Astrocyte (in vitro differentiated cells and primary cell): ENCODE measurements at places on chromosomes 12 and 14. TPM values are rescaled to one million over a fixed set of nuclear protein-coding genes. Genes with fewer than 3 reads are reported as not detected.

The IAPP gene
- not detected in 2 replicates for total RNA-seq

- peak; percentile 3 for DNase-seq
Measured at GRCh38 chr14:90332271-90332584, 487 bp upstream of the NRDE2 start.

GRCh38 chr14:61526405-61527312, 168.7 kb upstream of the HIF1A start:
- DNase-seq, result no peak

DNA sequence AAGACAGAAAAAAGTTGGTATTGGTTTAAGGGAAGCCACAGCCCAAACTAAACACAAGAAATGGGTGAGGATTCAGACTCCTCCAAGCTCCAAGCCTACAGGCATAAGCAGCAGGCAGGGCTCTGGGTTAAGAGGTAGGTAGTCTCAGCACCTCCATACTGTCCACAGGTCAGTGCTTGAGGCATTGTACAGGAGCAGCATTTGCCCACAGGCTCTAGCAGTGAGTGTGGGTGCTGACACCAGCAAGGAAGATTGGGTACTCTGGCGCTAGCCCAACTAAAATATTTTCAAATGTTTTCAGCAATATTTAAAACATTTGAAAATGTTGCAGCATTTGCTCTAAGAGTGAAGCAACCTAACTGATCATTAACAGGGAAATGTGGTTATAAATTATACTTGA, 33.1 kb downstream of the FERMT2 start:
- no peak for DNase-seq

DNA sequence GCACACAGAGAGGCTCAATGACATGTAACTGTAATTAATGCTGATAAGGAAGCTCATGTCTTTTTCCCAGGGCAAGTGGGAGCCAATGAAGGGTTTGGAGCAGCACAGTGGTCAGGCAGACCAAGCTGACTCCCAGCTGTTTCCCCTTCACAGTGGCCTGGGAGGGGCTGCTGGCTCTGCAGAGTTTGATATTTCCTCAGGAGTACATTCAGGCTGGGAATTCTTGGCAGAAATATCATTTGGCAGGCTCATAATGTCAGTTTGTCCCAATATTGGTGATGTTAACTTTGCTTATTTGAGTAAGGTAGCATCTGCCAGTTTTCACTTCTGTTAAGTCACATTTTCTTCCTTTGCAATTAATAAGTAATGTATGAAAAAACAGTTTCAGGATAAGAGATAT, 247.0 kb downstream of the EMP1 start:
- DNase-seq, result no peak

DNA sequence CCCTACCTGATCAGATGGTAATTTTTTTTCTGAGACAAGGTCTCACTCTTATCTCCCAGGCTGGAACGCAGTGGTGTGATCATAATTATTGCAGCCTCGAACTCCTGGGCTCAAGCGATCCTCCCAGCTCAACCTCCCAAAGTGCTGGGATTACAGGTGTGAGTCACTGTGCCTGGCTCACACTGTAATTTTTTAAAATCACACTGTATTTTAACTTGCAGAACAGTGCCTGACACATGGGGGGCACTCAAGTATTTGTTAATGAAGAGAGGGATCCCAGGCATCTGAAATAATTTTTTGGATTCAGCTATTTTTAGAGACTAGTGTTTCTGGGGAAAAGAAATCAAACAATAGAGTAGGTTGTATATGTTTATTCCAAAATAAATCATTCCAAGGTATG, 21.7 kb downstream of the LIMA1 start:
- no peak for DNase-seq

- no peak for DNase-seq
Measured at GRCh38 chr12:128940974-128941373, 87.7 kb downstream of the GLT1D1 start.

DNA sequence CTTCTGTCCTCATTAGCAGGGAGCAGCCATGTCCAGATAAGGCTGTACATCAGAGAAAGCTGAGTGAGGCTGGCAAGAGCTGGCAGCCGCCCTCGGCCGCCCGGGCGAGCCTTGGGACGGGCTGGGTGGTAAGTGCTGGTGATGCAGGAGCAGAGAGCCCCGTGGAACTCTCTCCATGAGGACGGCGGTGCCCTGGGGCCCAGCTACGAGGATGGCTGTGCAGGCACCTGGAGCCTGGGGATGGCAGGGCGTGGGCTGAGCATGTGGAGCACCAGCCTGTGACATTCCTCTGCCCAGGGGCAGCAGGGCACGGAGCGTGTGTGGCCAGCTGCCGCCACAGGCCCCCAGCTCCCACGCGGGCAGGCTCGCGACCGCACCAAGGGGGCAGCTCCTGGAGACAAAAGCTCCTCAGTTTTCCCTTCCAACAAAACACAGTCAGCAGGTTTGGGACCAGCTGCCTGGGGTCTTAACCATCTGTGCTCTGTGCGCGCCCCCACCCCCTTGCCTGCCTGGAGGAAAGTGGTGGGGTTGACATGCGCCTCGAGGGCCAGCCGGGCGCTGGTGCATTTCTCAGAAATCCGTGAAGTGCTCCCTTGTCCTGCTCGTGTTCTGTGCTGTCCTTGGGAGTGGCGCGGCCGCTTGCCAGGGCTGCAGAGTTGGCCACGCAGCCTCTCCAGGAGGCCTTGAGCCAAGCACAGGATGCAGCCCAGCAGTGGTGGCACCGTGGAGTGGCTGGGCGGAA, 21.4 kb downstream of the PACS2 start:
- DNase-seq, result no peak

GRCh38 chr12:72024613-72025012, 86.0 kb downstream of the TPH2 start:
- DNase-seq, result no peak

DNA sequence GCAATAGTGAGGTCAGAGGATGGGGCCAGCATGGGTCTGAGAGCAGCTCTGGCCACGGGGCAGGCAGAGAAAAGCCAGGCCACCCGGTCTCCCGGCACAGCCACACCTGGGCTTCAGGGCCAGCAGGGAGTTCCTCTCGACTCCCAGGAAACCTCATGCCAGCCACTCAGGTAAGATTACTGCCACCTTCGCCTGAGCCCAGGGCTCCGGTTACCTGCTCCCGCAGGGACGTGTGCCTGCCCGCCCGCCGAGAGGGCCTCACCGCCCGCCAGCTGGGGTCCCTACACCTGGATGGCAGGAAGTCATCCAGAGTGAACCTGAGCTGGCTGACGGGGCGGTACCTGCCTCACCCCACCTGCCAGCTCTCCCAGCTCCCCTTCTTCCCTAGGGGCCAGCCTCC, 7.3 kb downstream of the JAG2 start:
- no peak for DNase-seq
